SK-N-SH (cell line): ENCODE measurements at places on chromosomes 6 and 20. TPM values are rescaled to one million over a fixed set of nuclear protein-coding genes. Genes with fewer than 3 reads are reported as not detected.
A peak's percentile ranks its signal among the peaks of the same experiment; 100 is the strongest.

PRR18 gene
- 0.02 TPM in 1 of 2 replicates, not detected in the other for polyA plus RNA-seq

RBBP8NL gene
- not detected in 2 replicates for polyA plus RNA-seq

SLC16A10 gene
- polyA plus RNA-seq = 0.08 and 0.12 TPM in 2 replicates

BMP2 gene
- polyA plus RNA-seq = 0.19 and 0.25 TPM in 2 replicates

GRCh38 chr20:64113444-64113775 lies 6.0 kb upstream of the NPBWR2 start:
- DNase-seq = peak; percentile 9
- no peak overlapping the region for H3K4me3 ChIP-seq
- no peaks in the 10 kb centered on the region for H3K36me3 ChIP-seq

GRCh38 chr6:56734335-56734734 lies 91.6 kb upstream of the DST start:
- H3K27me3 ChIP-seq = no peaks in the 10 kb centered on the region
- peaks cover 4% of the 10 kb centered on the region for H3K4me1 ChIP-seq
- DNase-seq = no peak
- peaks cover 32% of the 10 kb centered on the region for H3K36me3 ChIP-seq
- no peak overlapping the region for H3K4me3 ChIP-seq

DNA sequence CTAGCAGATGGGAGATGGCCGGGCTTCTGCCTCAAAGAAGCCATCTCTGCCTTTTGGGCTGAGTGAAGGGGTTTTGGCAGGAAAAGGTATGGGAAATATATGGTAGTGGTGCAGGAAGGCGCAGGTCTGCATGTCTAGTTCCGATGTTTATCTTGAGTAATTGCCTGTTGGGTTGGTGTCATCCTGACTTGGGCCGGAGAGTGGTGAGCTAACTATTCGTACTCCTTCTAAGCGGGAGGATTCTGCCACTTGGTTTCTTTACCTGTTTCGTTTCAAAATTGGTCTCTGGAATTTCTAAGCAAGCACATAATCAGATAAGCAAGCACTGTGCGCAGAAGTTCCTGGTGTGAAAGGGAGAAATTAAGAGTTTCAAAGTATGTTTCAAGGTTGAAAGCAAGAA lies 229.6 kb downstream of the SAMD5 start:
- no peak overlapping the region for H3K27ac ChIP-seq
- H3K36me3 ChIP-seq = no peaks in the 10 kb centered on the region
- no peaks in the 10 kb centered on the region for H3K27me3 ChIP-seq
- no peak overlapping the region for H3K4me3 ChIP-seq
